Stimulated activated CD8-positive, alpha-beta memory T cell treated with anti-CD3 and anti-CD28 coated beads, Interleukin-15, amount 100 ng/mL, for 24 hours (primary cell): ENCODE measurements at places on chromosomes 3 and 15.

- DNase-seq, result no peak
Observed at GRCh38 chr3:176839901-176840300, 357.4 kb downstream of the TBL1XR1 start.

- DNase-seq, result no peak
Observed at GRCh38 chr15:52261498-52262242, 33.9 kb downstream of the MYO5C start.

- no peak for DNase-seq
Observed at GRCh38 chr3:118204052-118204656, 830.5 kb downstream of the IGSF11 start.

- no peak for DNase-seq
Observed at GRCh38 chr3:106172780-106173179, 304.0 kb upstream of the CBLB start.

GRCh38 chr3:124174910-124175874 lies 183.3 kb upstream of the ROPN1 start:
- no peak for DNase-seq

GRCh38 chr3:175383371-175383770 lies 524.2 kb downstream of the NAALADL2 start:
- DNase-seq, result no peak

GRCh38 chr3:130971208-130971607 lies 55.4 kb downstream of the ASTE1 start:
- no peak for DNase-seq

DNA sequence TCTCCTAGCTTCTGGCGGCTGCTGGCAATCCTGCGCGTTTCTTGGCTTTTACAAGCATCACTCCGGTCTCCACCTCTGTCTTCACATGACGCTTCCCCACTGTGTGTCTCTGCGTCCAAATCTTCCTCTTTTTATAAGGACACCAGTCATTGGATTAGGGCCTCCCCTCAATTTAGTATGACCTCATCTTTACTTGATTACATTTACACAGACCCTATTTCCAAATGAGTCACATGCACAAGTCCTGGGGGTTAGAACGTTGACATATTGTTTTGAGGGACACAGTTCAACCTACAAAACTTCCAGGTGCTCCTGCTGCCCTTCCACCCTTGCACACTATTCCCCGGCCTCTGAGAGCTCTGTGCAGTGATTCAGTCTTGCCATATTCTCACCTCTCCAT lies 215.3 kb downstream of the OPA1 start:
- no peak for DNase-seq

DNA sequence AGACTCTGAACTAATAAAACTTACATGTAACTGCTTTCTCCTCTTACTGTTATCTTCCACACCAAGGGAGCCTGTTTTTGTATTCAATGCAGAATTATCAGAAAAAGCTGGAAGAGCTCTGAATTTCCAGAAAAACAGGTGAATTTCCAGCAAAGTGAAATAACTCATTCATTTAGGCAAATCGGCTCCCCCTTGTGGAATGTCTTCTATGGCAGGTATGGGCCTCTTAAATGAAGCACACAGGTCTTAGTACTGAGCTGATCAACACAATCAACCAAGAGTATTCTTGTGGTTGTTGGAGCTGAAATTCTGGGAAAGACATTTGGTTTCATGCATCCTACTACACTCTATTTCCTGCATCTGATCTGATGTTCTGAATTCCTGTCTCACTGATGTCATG lies 31.0 kb upstream of the PTPRG start:
- DNase-seq, result no peak

DNA sequence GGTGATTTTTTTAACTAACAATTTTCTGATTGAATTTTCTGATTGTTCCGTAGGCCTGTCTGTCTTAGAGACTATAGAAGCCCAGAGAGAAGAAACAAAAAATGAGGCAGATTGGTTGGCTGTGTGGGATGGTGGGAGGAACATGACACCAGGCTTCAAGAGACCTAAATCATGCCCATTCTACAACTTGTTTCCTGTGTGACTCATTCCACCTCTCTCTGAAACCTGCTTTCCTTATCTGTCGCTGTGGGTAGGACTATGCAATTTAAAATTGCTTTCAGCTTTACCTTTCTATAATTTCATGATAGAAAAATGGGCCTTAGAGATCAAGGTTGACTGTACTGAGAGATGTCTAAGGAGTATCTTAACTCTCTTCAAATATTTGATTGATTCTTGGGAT lies 44.5 kb downstream of the OXNAD1 start:
- DNase-seq, result no peak

DNA sequence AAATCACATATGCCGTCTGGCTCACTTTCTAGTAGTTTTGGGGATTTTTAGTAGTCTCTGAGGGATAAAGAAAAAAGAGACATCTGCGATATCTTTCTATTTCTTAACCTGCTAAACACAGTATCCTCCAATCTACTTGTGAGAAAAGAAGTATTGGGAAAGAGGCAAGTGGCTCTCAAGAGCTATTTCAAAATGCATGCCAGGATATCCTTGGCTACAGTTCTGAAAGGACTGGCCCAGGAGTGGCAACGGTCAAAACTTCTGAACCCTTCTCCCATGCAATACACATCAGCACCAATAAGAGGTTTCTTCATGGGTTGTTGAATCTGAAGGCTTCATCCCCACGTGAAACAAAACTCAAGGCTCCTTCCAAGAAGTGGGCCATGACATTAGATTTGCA lies 204.0 kb upstream of the WNT5A start:
- DNase-seq, result no peak

GRCh38 chr3:107913701-107914100 lies 177.1 kb downstream of the CD47 start:
- no peak for DNase-seq

- DNase-seq, result no peak
Observed at GRCh38 chr3:142481196-142481595, 33.4 kb upstream of the XRN1 start.

GRCh38 chr3:141442914-141443313 lies 43.9 kb upstream of the RASA2 start:
- no peak for DNase-seq

GRCh38 chr3:143763564-143764162 lies 84.6 kb downstream of the SLC9A9 start:
- no peak for DNase-seq

- DNase-seq, result no peak
Observed at GRCh38 chr15:83698294-83698693, 44.4 kb downstream of the ADAMTSL3 start.

GRCh38 chr15:47442371-47442770 lies 274.9 kb upstream of the SEMA6D start:
- no peak for DNase-seq

DNA sequence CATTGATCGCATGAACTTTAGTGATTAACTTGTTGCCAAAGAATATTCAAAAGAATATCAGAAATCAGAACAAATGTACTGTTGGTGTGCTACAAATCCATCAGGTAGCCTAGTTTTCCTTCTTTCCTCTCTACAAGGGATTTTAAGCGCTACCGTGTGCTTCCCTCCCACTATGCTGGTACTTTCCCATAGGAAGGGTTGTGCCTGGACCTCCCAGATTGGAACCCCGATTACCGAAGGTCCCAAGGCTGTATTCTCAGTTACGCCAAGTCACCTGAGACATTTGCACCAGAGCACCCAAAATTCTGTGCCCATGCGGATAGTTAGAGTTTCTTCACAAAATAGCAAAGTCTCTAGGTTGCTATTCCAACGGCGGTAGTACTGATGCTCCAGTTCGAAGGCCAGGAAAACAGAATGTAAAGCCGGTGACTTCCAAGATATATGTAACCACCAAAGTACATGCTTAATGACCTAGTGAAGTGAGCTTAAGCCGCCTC lies 23.4 kb upstream of the GATM start:
- DNase-seq, result no peak

- no peak for DNase-seq
Observed at GRCh38 chr3:73500321-73500720, 124.4 kb downstream of the PDZRN3 start.

- no peak for DNase-seq
Observed at GRCh38 chr3:176274161-176274560, 923.1 kb downstream of the TBL1XR1 start.

- no peak for DNase-seq
Observed at GRCh38 chr15:26358708-26359107, 414.2 kb downstream of the GABRB3 start.

DNA sequence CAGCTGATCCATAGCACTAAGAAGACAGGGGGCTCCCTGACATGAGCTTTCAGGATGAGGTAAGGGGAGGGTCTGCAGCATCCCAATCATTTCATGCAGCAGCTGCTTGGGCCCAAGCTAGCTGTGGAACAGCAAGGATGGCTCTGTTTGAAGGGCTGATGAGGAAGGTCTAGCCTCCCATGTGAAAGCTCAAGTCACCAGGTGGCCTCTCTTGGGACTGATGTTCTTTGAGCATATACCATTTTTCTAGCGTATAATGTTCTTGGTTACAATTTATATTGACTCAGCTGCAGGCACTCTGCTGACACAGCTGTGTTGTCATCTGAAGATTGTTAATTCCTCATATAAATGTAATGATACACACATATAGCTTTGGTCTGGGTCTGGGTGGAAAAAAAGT lies 87.0 kb downstream of the CD200R1L start:
- DNase-seq, result no peak

DNA sequence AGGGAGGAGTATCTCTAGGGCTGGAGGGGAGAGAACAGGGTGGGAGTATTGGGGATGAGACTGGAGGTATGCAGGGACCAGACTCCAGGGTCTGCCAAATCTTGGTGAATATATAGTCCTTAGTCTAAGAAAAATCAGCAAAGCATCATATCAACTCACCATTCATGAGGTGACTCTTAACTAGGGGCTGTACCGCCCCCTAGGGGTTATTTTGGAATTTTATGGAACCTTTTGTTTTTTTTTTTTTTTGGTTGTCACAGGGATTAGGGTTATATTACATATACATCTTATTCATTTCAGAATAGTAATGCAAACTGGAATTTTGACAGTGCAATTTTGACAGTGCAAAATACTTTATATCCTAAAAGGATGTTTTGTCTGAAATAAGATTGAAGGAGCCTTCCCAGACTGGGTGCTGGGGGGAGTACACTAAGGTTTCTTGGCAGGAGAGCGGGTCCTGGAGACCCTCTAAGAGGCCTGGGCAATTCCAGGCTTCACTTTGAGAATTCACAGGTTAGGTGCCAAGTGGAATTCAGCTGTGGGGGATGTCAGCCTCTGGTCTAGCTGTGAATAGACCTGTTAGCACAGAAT lies 7.5 kb downstream of the CMTM7 start:
- no peak for DNase-seq

DNA sequence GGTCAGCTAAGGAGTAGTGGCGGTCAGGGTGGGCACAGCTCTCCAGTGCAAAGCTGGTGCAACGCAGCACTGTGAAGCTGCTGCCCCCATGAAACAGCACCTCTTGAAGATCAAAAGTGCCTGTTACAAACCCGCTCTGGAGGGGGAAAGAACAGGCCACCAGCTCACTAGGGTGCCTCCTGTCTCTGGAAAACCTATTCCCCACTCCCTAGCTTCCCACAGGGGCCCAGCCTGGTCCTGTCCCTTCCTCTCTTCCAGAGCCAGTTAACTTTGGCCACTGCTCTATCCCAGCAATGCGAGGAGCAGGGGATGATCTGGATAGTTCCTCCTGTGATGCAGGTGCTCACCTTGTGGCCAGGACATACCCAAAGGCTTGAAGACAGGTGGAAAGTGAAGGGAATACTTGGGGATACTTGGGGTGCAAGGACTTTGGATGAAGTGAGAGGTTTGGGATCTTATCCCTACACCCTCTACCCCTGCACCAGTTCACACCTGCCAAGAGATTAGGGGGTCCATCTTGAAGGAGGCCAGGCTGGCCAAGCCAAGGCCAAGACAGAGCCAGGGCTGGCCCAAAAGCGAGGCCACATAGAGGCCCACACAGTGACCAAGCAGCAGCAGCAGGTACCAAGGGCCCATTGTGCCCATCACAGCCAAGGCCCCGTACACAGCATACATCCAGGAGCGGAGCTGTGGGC lies 4.2 kb downstream of the HHATL start:
- DNase-seq, result no peak

GRCh38 chr15:69648775-69649735 lies 196.4 kb downstream of the RPLP1 start:
- DNase-seq, result no peak

GRCh38 chr3:129688271-129688895 lies 81.9 kb upstream of the PLXND1 start:
- DNase-seq, result no peak

DNA sequence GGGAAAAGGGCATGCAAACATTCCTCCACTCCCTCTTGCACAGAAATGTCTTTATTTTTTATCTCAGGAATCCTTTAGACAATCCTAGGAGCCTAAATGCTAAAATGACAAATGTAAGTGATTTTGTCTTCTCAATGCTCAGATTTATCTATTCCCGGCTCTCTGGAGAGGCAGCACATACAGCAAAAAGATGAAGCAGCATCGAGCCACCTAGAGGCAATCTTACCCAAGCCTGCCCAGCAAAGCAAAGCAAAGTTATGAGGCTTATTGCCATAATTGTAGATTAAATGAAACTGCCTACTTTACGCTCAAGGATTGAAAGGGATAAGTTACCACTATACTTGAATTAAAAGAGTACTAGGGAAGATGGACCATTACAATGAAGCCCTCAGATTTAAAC lies 750.4 kb upstream of the NR2F2 start:
- no peak for DNase-seq

DNA sequence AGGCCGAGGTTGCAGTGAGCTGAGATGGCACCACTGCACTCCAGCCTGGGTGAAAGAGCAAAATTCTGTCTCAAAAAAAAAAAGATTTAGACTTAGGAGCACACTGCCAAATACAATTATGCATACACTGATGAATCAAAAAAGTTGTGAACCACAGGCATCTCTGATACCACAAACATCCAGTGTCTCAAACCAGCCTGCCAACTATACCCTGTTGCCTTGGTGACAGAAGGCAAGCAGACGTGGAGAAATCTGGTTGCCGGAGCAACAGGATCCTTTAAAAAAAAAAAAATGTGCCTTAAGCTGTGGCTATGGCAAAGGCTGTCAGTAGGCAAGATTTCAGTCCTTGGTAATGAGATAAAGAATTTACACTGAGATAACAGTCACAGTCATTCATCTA lies 202.3 kb downstream of the NEK10 start:
- DNase-seq, result no peak

DNA sequence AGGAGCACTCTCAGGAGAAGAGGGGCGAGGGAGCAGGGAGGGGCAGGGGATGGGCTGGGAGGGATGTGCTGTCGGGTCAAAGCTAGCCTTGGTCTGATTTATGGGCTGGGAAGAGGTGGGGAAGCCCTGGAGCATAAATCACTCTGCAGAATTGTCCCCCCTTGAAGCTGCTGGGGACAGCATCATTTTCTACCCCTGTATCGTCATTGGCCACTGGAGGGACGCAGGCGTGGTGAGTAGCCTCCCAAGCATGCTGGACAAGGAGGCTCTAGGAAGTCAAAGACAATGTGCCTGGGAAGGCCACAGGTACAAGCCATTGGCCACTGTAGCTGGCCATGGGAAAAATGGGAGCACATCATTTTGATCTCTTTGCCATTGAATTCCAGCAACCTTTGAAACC lies 175.5 kb upstream of the CTDSPL start:
- DNase-seq, result no peak

GRCh38 chr3:148513096-148513543 lies 184.6 kb upstream of the AGTR1 start:
- no peak for DNase-seq

- DNase-seq, result no peak
Observed at GRCh38 chr3:17234382-17234781, 349.6 kb downstream of the PLCL2 start.

GRCh38 chr3:128807186-128807830 lies 72.1 kb upstream of the ACAD9 start:
- no peak for DNase-seq

- no peak for DNase-seq
Observed at GRCh38 chr15:80804970-80805495, 25.9 kb downstream of the CEMIP start.
